ENCODE measurements at places on chromosomes 3 and 15. TPM values are rescaled to one million over a fixed set of nuclear protein-coding genes. Genes with fewer than 3 reads are reported as not detected.

- no peak for DNase-seq
- H3K4me3 ChIP-seq, result no peak overlapping the region
- no peaks in the 10 kb centered on the region for H3K4me1 ChIP-seq
Observed at GRCh38 chr3:149603126-149604074, 54.4 kb downstream of the WWTR1 start.

- H3K4me3 ChIP-seq, result no peak overlapping the region
- H3K4me1 ChIP-seq, result no peaks in the 10 kb centered on the region
- no peak for DNase-seq
- no peaks in the 10 kb centered on the region for H3K36me3 ChIP-seq
- no peak overlapping the region for H3K27ac ChIP-seq
Observed at GRCh38 chr3:141204343-141204742, 27.3 kb upstream of the PXYLP1 start.

GRCh38 chr15:71345186-71345585, 229.9 kb downstream of the THSD4 start:
- DNase-seq, result no peak
- H3K27me3 ChIP-seq, result no peaks in the 10 kb centered on the region
- no peaks in the 10 kb centered on the region for H3K4me1 ChIP-seq
- no peaks in the 10 kb centered on the region for H3K36me3 ChIP-seq
- no peak overlapping the region for H3K27ac ChIP-seq

GRCh38 chr3:53361852-53362251, 14.5 kb upstream of the DCP1A start:
- no peaks in the 10 kb centered on the region for H3K4me1 ChIP-seq
- H3K27ac ChIP-seq, result no peak overlapping the region
- no peaks in the 10 kb centered on the region for H3K27me3 ChIP-seq
- DNase-seq, result no peak
- no peaks in the 10 kb centered on the region for H3K36me3 ChIP-seq

GRCh38 chr15:31207246-31207645, 105.7 kb upstream of the TRPM1 start:
- no peak overlapping the region for H3K4me3 ChIP-seq
- peak overlapping the region; percentile 42 for H3K27ac ChIP-seq
- peaks cover 36% of the 10 kb centered on the region for H3K4me1 ChIP-seq
- no peaks in the 10 kb centered on the region for H3K27me3 ChIP-seq
- H3K36me3 ChIP-seq, result no peaks in the 10 kb centered on the region

- no peaks in the 10 kb centered on the region for H3K36me3 ChIP-seq
- DNase-seq, result no peak
- H3K27ac ChIP-seq, result no peak overlapping the region
- peaks cover 8% of the 10 kb centered on the region for H3K4me1 ChIP-seq
- peaks cover 16% of the 10 kb centered on the region for H3K27me3 ChIP-seq
- peak overlapping the region; percentile 95 for H3K4me3 ChIP-seq
Observed at GRCh38 chr3:35638980-35639253, 408 bp upstream of the ARPP21 start.

GRCh38 chr3:57998366-57999283, 9.6 kb upstream of the FLNB start:
- peaks cover 2% of the 10 kb centered on the region for H3K4me1 ChIP-seq
- H3K36me3 ChIP-seq, result no peaks in the 10 kb centered on the region
- no peak for DNase-seq
- no peaks in the 10 kb centered on the region for H3K27me3 ChIP-seq
- no peak overlapping the region for H3K27ac ChIP-seq
- H3K4me3 ChIP-seq, result peak overlapping the region; percentile 18

- no peak for DNase-seq
- H3K27me3 ChIP-seq, result no peaks in the 10 kb centered on the region
- no peaks in the 10 kb centered on the region for H3K36me3 ChIP-seq
- H3K27ac ChIP-seq, result no peak overlapping the region
- H3K4me1 ChIP-seq, result no peaks in the 10 kb centered on the region
Observed at GRCh38 chr15:35679186-35679585, 133.2 kb upstream of the DPH6 start.

The SLC28A1 gene
- not detected for total RNA-seq
